ENCODE measurements at places on chromosomes 13 and 19.

DNA sequence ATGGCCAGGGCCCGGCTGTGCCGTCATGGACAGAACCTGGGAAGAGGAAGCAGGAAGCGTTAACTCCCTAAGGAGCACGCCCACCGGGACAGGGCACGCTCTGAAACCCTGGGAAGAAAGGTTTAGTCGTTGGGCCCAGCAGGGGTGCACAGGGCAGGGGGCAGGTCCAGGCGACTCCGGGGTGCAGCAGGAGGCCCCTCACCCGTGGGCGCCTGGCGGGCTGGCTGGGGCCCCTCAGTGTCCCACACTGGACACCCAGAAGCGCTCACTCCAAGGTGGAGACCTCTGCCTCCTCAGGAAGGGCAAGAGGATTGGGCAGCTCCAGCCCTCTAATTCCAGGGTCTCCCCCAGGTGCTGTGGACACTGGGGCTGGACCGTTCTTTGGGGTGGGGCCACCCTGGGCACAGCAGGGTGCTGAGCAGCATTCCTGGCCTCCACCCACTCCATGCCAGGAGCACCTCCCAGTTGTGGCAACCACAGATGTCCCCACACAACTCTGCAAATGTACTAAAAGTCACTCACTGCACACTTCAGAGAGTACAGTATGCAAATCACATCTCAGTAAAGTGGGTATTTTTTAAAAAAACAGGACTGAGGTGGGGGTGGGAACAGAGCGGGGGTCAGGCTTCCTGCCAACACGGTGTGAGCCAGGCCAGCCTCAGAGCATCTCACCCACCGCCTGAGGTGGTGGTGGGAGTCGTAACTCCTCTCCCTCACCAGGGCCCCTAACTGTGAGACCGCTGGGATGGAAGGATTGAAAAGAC is 35.2 kb downstream of the PIP5K1C start:
- no peak for DNase-seq

- no peak for DNase-seq
These were observed 1.7 kb downstream of the RASGRP4 start for GRCh38 chr19:38424272-38424671.

DNA sequence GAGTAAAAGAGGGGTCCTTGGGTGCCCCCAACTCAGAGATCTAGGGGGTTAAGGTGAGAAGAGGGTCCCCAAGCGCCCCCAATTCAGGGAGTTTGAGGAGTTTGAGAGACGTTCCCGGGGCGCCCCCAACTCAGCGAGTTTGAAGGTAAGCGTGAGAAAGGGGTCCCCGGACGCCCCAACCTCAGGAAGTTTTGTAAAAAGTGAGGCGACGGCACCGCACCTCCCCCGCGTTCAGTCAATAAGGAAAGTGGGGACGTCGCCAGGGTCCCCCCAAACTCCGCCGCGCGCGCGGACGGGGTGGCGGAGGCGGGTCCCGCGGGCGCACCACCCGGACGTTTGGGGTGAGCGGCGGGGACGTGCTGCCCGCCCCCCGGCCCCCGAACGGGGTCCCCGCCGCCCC is 353 bp downstream of the RFX2 start:
- DNase-seq: no peak

GRCh38 chr13:110648848-110649421 is 33.6 kb downstream of the NAXD start:
- no peak for DNase-seq

GRCh38 chr19:4690361-4690760 is 20.2 kb upstream of the MYDGF start:
- DNase-seq: no peak

DNA sequence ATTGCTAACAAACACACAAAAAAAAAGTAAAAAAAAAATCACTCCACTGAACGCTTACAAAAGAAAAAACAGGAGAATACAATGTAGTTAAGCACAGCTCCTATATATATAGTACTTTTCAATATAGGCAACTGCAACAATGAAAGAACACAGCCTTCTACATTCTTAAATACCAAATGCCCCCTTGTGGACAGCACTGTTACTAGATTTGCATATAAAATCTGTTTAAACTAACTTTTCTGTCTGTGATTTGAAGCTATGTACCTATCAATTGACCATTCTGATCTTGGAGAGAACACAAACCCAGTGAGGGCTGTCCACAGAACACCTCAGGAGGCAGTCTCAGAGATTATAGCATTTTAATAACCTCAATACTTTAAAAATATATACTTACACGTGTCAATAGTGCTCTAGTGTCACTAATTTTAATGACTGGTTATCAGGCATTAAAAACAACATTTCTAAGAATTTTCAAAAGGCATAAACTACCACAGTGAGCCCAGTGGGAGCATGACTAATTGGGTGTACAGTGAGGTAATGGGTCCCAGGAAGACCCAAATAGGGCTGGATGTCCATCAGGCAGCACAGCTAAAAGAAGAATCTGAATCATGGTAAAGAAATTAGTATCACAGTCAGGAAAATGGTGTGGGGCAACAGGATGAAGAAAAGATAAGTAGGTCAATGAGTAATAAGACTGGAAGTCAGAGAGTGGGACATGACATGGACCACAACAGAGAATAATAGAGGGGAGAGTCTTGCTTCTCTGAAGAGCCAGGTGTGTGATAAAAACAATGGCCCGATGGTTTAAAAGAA is 22.2 kb downstream of the CCDC169 start:
- DNase-seq: peak; percentile 60

GRCh38 chr13:73000027-73000674 is 58.7 kb upstream of the KLF5 start:
- peak; percentile 4 for DNase-seq

DNA sequence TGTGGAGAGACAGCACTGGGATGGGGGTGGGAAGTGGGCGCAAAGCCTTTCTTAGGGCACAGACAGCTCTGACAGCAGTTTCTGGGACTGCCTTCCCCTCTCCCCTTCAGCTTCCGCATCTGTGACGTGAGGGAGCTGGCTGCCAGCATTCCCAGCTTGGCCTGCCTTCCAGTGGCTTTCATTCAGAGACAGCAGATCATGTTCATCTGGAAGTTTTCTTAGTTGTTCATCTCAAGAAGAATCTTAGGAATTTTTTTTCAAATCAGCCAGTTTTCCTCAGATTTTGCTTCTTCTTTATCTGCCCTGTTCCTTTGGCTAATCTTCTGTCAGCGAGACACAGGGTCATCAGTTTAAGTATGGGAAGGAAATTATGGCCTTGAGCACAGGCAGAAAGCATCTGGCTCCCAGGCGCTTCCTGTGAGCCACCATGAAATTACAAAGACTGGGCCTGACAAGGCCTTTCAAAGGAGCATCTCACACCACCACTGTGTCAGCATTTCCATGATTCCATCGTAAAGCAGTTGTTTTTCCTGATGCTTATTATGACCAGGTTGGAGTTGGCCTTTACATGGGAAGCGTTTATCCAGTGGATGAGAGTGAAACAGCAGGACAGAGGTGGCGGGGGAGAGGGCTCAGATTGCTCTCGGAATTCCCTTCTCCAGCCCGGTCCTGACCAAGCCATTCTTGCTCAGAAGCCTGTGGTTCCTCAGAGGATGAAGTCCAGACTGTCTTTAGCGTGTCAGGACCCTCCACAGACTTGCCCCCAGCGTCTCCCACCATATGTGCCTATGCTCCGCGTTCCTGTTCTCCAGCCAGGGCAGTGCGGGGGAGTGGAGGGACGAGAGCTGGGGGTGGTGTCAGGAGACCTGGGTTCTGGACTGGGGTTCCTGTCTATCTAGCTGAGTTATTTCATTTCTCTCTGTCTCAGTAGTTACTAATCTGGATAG is 43.6 kb downstream of the ARHGAP35 start:
- DNase-seq: no peak

DNA sequence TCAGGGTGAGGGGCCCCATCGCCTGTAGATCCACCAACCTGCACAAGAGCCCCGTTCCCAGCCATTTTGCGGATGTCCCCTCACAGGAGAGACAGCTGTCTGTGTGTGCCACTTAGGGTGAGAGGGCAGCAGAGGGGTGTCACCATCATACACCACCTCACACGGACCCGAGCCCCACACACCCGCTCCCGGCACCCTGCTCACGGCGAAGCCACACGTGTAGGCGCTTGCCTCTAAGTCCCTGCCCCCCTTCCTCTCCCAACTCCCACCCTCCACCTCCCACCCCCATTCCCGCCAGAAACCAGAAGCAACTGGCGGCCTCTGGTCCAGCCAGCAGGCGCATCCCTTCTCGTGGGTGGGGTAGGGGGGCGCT is 4.0 kb upstream of the DPF1 start:
- no peak for DNase-seq

DNA sequence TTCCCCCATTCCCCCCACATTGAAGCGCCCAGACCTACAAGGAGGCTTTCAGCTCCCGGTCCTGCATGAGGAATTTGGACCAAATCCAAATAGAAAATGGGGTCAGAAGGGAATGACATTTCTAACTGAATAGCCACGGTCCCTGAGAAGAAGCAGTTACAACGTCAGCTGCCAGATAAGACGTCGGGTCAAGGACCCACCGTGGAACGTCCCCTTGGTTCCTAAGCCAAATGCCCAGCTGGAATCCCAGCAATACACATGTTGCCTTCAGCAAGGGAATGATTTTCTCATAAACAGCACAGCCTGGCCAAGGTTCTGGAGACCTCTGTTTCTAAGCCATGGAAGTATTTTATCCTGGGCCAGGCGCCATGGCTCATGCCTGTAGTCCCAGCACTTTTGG is 109.1 kb upstream of the PEG3 start:
- DNase-seq: no peak

DNA sequence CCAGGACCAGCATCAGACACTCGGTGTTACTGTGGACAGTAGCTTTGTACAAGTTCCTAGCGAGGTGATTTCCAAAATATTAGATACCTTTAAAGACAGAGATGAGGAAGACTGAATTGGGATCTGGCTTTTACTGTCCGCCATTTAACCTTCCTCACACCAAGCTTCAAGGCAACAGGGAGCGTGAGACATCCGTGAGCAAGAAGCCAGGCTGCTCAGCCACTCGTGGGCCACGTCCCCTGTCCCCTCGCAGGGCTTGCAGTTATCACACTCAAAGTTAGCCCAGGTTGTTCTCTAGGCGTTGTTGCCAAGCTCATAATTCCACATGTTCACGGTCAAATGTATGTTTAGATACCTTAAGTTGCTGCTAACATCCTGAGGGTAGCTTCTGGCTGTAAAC is 102.9 kb downstream of the COL4A2 start:
- DNase-seq: no peak

DNA sequence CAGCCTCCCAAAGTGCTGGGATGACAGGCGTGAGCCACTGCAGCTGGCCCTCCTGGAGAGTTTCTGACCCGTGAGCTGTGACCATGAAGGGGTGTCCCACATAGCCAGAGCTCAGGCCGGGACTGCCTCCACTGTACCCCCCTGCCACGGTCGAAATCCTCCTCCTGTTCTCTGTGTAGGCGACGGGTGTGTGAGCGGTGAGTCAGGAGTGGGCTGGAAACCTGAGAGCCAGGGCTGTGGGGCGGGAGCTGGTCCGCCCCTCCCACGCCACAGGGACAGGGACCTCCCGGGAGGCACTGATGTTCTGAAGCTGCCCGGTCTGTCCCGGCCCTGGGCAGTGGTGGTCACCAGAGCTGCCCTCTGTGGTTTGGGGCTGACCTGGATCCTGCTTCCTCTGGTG is 3.9 kb downstream of the WDR18 start:
- no peak for DNase-seq

DNA sequence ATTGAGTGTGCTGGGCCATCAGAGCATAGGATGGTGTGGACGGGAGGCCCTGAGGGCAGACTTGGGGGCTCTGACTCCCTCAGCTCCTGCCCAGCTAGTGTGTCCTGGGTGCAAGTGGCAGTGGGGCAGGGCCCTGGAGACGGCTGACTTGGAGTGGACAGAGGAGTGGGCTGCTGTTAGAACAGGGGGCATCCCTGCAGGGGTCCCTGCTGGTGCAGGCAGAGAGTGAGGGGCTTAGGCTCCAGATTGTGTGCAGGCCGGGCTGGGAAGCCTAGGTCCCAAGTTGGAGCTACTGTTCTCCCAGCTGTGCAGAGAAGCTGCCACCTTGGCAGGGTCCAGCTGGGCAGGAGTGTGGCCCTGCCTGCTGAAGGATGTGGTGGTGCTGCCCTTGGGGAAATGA is 8.6 kb downstream of the KCTD15 start:
- DNase-seq: no peak

DNA sequence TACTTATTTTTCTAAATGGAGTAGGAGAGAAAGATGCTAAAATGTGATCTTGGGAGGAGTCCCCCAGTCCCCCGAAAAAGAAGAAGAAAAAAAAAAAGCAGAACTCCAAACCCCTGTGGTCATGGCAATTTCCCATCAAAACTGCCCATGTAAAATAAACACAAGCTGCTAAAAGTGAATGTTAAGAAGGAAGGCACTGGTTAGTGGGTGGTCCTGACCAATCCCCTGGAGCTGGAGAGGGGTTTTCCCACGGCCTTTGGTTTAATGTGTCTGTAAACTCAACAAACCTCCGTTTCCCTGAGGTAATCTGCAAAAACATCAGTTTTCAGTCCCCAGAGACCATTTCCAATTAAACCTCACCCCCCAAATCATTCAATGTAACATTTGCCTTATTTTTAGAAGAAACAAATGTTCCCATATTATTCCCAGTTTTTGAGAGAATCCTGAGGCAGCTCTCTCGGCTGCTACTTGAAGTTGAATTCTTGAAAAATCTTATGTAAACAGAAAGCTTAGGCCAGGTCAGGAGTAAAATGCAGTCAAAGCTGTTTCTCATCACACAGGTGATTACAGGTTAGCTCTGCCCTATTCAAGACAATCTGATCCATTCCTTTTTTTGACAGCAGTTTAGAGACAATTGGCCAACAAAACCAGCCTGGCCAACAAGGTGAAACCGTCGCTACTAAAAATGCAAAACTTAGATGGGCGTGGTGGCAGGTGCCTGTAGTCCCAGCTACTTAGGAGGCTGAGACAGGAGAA is 17.0 kb downstream of the RAB3D start:
- no peak for DNase-seq

DNA sequence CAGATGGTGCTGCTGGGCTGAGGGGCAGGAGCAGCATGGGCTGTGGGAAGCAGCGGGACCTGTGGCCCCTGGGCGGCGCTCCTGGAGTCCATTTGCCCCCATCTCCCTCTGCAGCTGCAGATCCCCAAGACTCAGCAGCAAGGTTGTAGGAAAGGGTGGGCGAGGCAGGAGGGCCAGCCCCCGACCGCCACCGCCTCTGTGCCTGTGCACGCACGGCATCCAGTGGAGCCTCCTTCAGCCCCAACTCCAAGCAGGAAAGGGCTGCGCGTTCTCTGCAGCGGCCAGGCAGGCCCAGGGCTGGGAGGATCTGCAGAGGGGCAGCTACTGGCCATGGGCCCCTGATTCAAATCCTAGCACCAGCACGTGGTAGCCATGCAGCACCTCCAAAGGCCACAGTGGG is 20.8 kb downstream of the DPF1 start:
- no peak for DNase-seq

DNA sequence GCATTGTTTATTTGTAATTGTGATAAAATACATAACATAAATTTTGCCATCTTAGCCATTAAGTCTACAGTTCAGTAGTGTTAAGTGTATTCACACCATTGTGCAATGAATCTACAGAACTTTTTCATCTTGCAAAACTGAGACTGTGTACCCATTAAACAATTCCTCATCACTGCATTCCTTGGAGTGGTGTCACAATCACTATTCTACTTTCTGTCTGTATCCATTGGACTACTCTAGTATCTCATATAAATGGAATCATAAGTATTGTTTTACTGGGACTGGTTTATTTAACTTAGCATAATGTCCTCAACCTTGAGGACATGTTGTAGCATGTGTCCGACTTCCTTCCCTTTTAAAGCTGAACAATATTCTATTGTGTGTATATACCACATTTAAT is 36.8 kb downstream of the UFM1 start:
- DNase-seq: no peak

Data from forelimb muscle (tissue), 1 donor.